Spleen (tissue), 13 donors: ENCODE measurements at places on chromosomes 11 and 22. TPM values are rescaled to one million over a fixed set of nuclear protein-coding genes. Genes with fewer than 3 reads are reported as not detected.

GRCh38 chr11:111765984-111766833 is at the start of gene PPP2R1B:
PPP2R1B (minus strand) TSS chr11:111766389; CDS start chr11:111766361, 28 bp downstream.
- DNase-seq = peak; percentile 94

DNA sequence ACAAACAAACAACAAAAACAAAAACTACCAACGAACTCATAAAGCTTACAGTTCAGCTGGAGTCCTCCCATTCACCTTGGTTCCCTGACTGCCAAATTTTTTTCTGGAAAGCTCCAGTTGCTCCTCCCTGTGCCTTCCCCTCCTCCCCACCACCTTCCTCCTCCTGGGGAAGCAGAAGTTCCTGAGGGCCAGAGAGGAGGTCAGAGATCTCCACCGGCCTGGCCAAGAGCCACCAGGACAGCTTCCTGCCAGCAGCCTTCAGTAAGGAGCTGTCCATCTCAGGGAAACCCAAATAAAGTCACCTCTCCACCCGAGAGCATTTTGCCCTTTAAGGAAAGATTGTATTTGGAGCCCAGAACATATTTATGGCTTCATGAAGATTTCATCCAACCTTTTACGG is 20.0 kb downstream of the APLNR start:
- no peak for DNase-seq

DNA sequence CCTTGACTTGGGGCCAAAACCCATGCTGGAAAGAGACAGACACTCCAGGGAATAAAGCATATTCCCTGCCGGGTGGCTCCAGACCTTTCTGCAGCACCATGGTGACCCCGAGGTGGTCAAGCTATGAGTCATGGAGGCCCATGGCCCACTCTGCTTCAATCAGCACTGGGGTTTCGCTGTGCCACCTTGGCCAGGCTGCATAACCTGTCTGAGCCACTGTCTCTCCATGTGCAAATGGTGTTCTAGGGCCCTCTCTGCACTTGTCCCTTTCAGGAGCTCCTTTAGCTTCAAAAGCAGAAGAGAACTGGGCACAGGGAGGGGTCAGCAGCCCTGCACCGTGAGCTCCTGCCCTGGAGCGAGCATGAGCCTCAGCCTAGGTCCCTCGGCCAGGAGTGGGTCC is 410.1 kb downstream of the SHANK2 start:
- no peak for DNase-seq

- no peak for DNase-seq
Measured at GRCh38 chr11:45097721-45098493, 48.5 kb upstream of the PRDM11 start.

- DNase-seq = no peak
Measured at GRCh38 chr11:108142304-108142703, 20.9 kb downstream of the ACAT1 start.

GRCh38 chr11:120337355-120338106 is 1.3 kb downstream of the ARHGEF12 start:
- no peak for DNase-seq

DNA sequence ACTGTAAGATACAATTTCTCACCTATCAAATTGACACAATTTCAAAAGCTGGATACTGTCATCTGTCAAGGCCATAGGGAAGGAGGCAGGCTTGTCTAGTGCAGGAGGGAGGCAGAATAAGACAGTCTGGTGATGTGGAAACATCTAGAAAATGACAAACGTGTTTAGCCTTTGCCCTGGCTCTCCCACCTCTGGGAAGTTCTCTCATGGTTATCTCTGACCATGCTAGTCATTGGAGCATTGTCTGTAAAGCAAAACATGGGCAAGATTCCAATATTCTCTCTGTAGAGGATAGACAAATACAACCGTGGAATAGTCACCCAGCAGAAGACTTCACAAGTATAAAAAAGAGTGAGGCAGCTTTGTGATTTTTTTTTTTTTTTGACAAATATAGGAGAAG is 9.1 kb upstream of the SERHL2 start:
- DNase-seq = no peak

DNA sequence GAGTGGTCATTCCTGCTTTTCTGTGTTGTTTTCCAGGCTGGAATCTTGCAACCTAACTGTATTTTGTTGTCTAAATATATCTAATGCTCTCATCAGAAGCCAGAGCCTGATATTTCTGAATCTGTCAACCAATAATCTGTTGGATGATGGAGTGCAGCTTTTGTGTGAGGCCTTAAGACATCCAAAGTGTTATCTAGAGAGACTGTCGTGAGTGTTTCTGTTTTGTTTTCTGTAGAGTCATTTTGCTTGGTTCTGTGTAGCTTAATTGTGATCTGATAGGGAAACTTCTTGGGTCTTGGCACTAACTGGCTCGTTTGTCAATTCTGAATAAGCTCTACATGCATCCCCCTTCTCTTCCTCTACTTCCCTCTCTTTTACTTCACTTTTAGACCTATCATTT is 31.2 kb upstream of the RBMXL2 start:
- DNase-seq = no peak

DNA sequence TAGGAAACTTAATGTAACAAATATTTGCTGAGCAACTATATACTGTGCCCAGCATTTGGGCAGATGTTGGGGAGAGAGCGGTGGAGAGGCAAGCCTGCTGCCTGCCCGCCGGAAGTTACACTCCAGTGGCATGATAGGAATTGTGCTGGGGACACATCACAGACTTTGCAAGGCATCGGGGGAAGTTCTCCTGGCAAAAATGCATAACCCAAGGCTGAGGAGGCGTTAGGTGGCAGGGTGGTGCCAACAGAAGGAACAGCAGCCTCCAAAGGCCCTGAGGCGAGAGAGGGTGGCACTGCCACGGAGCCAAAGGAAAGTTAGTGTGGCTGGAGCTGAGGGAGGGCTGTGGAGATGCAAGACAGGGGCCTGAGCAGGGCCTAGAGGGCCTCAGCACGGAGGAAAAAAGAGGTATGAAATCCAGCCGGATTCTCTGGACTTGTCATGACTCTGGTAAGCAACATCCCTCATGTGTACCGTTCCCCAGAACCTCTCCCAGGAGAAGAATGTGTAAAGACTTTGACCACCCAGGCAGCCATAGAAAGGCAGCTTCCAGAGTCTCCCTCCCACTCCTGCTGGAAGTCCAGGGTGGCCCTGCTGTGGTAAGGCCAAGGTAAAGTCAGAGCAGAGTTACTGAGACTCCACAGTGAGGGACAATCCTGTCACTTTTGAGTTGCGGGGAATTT is 76.1 kb upstream of the RAB1B start:
- DNase-seq = no peak

DNA sequence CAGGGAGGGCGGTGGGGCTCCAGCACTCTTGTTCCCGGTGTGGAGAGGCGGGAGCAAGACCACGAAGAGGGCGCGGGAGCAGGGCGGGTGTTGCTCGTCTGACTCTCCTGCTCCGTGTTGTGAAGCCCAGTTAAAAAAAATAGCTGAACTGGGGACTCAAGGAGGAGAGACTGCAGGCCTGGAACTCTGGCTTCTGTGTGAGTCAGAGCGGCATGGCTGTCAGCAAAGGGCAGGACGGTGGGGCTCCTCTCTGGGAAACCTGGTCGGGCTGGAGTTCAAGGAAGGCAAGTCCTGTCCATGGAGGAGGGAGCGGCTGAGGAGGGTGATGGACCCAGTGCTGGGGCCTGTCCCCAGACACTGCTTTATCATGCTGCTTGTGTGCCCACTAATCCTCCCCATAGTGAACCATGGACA is 152.3 kb downstream of the FEZ1 start:
- peak; percentile 62 for DNase-seq

- no peak for DNase-seq
Measured at GRCh38 chr11:133803026-133803425, 42.3 kb downstream of the SPATA19 start.

GRCh38 chr11:70730411-70730810 is 332.1 kb downstream of the CTTN start:
- peak; percentile 28 for DNase-seq

DNA sequence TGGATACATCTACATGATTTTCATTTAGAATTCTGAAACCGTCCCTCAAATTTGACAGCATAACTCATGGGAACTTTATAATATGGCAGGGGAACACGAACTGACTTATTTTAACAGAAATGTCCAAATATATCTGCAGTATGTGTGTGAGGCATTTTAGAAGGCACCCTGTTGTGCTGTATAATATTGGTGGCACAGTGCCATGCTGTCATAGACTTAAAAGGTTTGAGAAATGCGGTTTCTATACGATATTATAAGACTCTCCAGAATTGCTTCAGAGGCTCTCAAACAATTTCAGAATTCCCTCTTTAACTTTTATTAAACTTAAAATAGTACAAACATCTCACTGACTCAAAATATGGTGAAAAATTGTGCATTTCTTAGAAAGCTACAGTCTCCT is 181.6 kb downstream of the MSANTD4 start:
- DNase-seq = no peak

GRCh38 chr22:40401981-40402406 is 31.6 kb downstream of the SGSM3 start:
- no peak for DNase-seq

GRCh38 chr11:116875194-116875593 is 37.8 kb upstream of the APOA1 start:
- DNase-seq = no peak

- no peak for DNase-seq
Measured at GRCh38 chr11:40170078-40170477, 1289.4 kb downstream of the LRRC4C start.

DNA sequence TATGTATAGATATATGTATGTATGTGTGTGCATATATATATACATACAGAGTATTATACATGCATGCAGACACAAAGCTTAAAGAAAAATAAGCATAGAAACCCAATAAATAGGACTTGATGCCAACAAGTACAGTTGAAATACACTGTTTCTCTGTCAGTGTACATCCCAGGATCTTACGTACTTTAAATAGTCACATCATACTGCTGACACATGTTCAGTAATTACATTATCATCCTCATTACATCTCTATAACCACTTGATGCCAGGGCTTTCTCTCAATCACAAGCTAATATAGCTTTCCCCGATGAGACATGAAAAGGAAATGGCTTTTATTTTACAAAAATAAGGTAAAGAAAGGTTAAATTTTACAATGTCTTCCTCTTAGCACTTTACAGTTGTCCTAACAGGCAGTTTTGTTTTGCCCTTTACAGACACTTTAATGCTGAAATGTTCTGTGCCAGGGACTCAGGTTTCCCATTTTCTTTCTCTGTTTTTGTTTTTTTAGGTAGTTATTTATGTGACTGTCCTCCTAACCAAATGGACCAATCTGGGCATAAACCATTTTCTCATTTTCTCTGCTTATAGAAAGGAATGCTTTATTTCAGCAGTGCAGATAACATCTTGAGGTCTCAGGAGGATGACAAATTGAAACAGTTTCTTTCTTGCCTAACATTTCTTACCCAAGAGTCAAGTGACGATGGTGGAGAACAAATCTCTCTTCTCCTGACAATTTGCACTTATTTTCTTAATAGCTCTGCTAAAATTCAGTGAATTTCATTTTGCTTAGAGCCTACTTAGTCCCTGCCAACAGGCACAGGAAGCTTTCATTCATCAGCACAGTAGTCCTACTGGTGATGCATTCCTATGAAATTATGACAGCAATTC is 350.2 kb downstream of the TTC28 start:
- no peak for DNase-seq

DDIAS gene
- total RNA-seq = 6.7 TPM

USP47 gene
- total RNA-seq = 75.3 TPM

XRRA1 gene
- 36.4 TPM for total RNA-seq

FERMT3 gene
- total RNA-seq = 129 TPM

PARVG gene
- 226 TPM for total RNA-seq
